ENCODE measurements at places on chromosomes 2 and 18.

GRCh38 chr2:177759443-177759842 is 313.1 kb downstream of the PDE11A start:
- DNase-seq, result peak; percentile 36

- DNase-seq, result peak; percentile 15
These were observed 334.2 kb upstream of the NETO1 start for GRCh38 chr18:73201940-73202339.

- DNase-seq, result no peak
These were observed 7.0 kb upstream of the SOX11 start for GRCh38 chr2:5685225-5685624.

GRCh38 chr18:38695559-38696280 is 1130.1 kb upstream of the CELF4 start:
- peak; percentile 36 for DNase-seq

DNA sequence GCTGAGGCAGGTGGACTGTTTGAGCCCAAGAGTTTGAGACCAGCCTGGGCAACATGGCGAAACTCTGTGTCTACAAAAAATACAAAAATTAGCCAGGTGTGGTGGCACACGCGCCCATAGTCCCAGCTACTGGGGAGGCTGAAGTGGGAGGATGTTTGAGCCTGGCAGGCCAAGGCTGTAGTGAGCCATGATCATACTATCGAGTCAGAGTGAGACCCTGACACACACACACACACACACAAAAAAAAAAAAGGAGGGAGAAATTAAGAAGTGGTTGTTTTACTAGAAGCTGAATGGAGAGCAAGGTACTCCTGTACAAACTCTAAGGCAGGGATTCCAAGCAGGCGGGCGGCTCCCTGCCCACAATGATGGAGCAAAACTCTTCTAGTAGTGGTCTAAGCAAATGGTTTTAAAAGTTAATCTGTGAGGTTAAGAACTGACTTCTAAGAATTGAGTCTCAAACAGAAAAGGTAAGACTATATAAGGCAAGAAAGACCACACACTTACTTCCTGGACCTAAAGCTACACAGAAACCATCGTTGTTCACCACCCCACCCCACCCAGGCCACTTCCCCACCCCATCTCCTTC is 2.6 kb downstream of the ANKRD44 start:
- DNase-seq, result no peak
